ENCODE measurements at places on chromosomes 5 and 9.

- DNase-seq = no peak
Measured at GRCh38 chr5:170235876-170236864, 3.4 kb downstream of the C5orf58 start.

GRCh38 chr5:109035436-109035835, 287.7 kb downstream of the FER start:
- no peak for DNase-seq

DNA sequence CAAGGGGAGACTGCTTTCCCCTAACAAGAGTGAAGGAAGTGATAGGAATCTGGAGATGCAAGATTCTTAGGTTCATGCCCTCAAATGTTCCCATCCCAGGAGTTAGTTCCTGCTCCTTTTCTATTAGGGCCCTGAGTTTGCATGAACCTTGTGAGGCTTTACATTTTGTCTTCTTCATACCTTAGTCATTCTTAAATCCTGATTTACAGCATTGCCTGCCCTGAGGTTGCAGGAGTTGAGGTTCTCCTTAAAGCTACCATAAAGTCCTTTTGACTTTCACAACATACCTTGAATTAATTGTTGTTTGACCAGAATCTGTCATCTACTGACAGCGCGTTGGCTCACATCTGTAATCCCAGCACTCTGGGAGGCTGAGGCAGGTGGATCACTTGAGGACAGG, 151.5 kb upstream of the ABCA1 start:
- no peak for DNase-seq

- DNase-seq = no peak
Measured at GRCh38 chr5:170849374-170849773, 12.4 kb upstream of the RANBP17 start.

- DNase-seq = no peak
Measured at GRCh38 chr9:108911820-108912219, 22.1 kb downstream of the ELP1 start.

GRCh38 chr5:134545070-134545868, 19.8 kb downstream of the JADE2 start:
- no peak for DNase-seq

GRCh38 chr5:166561759-166562158, 1729.7 kb upstream of the WWC1 start:
- no peak for DNase-seq

- no peak for DNase-seq
Measured at GRCh38 chr5:69293882-69294281, 38.7 kb downstream of the CCDC125 start.

- no peak for DNase-seq
Measured at GRCh38 chr9:78903581-78903980, 606.7 kb downstream of the PSAT1 start.

GRCh38 chr5:35815089-35815936, 41.4 kb upstream of the IL7R start:
- no peak for DNase-seq

GRCh38 chr5:84384604-84385575, at the start of gene EDIL3:
TSS of gene EDIL3 (minus strand) at chr5:84384880. CDS start at chr5:84384374, 506 bp downstream.
- DNase-seq = no peak

DNA sequence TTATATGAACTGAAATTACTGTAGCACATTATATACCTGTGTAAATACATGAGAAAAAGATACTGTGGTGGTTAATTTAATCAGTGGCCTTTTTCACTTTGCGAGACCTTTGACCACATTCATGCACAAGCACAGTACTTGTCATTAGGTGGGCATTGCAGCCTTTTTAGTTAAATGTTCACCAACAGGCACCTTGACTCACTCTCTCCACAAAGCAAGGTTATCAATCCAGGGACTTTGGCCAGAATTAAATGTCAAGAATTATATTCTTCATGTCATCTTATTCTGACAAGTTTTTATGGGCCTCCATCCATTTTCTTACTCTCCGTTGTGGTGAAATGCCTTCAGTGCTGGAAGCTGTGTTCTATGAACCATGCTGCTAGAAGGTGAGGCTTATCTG, 72.2 kb downstream of the AOPEP start:
- no peak for DNase-seq

DNA sequence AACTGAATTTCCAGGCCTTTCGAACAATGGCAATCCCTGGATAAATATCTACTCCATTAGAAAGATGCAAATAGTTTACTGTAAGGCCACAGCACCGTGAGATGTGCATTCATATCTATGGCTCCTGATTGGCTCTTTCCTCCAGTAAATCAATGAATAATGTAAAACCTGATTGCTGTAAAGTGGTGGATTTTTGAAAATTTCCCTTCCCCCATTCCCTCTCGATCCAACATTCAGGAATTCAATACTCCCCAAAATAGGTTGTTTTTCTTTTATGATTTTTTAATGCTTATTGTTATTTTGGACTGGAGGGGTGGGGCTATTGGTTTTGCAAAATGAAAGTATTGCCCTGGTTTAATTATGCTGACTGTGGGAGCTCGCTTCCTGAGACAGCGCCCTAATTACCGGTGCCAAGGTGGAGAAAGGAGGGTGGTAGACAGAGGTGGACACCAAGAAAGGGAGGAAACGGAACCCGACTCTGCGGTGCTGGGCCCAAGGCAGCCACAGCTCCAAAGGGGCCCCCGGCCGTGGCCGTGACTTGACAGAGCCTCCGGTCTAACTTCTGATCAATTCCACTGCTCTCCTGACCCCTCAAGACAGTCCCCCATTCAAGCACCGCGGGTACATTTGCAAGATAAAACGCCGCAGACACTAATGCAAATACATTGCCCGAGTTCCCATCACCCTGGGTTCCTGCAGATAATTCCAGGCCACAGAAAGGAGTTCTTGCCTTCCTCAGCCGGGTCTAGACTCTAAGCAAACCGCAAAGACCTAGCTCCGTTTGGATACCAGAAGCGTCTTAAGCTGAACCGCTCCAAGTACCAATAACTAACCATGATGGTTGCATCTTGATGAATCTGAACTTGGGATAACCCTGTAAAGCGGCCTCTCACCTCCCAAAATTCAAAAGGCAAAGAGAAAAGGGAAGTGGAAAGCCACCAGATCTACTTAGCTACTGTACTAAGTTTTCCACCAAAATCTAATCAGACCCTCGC, 211.2 kb downstream of the MEF2C start:
- no peak for DNase-seq

- no peak for DNase-seq
Measured at GRCh38 chr9:131177898-131178297, 52.5 kb downstream of the NUP214 start.

GRCh38 chr5:98042961-98043360, 730.5 kb upstream of the RGMB start:
- DNase-seq = no peak

- no peak for DNase-seq
Measured at GRCh38 chr5:178529080-178529479, 61.1 kb downstream of the COL23A1 start.

- no peak for DNase-seq
Measured at GRCh38 chr5:4941957-4942830, 197.9 kb upstream of the ADAMTS16 start.

GRCh38 chr5:173880306-173880985, 7.7 kb upstream of the CPEB4 start:
- no peak for DNase-seq

GRCh38 chr9:99351647-99352046, 129.6 kb downstream of the SEC61B start:
- DNase-seq = no peak

DNA sequence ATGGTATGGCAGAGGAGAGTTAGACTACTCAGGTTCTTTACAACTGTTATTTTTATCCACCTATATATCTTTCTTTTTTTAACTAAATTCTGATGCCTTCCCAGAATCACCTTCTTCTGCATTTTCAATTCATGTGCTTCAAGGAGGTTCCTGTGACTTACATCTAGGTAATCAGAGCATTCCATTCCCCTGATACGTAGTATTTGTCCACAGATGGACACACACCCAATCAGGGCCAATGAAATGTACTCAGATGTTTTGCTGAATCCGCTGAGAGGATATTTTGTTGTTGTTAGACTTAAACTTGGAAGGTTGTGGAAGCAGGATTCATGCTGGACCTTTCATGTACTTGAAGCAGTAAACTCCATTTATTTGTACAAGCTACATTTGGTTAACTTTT, 159.4 kb upstream of the FER start:
- DNase-seq = no peak

GRCh38 chr5:78203815-78204214, 90.7 kb downstream of the AP3B1 start:
- no peak for DNase-seq

DNA sequence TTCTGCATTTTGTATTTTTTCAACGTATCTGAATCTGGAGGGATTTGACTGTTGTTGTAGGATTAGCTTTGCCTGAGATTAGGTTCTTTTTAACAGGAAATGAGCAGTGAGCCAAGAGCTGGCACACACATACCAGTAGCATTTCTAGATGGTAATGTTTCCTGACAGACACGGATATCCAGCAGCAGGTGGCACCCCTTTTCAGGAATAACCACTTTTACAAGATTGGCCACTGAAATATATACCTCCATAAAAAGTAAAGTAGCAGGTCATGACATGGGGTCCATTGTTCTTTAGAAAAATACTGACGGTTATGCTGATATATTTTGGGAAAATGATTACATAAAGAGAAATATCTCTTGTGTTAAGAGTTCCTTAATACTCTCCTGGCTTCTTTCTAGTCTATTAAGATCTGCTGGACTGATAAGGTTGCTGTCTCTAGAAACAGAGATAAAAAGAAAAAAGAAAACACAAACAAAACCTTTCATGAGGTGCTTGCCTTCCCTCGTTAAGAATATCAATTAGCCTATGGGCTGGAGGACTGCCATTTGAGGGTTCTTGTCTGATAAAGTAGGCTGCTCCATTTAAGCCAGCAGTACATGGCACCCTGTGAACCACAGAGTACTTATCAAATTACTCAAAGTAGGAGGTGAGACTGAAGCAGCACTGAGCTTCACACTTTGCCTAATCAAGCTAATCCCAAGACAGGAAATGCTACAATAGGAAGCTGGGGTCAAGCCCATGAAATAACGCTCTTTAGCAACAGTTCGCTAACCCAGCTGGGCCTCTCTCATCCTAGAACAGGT, 101.6 kb upstream of the PCA3 start:
- no peak for DNase-seq

DNA sequence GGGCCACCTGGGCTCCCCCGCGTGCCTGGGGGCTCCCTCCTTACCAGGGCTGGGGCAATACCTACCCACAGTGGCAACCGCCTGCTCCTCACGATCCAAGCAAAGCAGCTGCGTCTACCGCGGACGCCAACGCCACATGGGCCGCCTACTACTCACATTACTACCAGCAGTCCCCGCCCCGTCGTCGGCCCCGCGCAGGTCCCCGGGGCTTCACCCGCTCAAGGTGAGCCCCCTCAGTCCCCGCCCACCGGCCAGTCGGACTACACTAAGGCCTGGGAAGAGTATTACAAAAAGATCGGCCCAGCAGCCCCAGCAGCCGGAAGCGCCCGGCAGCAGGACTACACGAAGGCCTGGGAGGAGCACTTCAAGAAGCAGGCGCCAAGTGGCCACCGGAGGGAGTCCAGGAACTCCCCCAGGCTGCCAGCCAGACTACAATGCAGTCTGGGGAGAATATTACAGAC, 106.0 kb upstream of the MTAP start:
- no peak for DNase-seq

DNA sequence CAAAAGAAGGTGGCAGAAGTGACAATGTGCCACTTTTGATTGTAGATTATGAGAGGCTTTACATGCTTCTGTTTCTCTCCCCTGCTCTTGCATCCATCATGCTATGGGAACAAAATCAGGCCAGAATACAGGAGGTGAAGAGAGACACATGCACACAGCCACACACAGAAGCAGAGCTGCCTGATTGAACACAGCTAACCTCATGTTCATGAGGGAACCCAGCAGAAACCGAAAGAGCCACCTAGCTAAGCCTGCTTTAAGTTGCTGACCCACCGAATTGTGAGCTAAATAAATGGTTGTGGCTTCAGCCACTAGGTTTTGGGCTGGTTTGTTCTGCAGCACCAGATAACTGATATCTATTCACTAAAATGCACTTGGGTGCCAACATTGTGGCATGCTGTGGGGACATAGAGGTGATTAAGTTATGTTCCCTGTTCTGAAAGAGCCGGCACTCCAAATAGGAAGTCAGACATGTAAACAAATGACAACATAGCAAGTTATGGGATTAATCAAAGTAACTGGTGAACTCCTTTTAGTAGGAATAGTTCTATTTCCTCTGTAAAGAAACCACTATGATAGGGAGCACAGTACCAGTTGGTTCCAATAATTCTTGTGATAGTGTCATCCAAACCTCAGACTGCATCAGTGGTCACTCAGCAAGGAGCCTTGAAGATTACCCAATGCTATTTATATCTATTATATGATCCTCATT, 93.6 kb upstream of the TNC start:
- no peak for DNase-seq

DNA sequence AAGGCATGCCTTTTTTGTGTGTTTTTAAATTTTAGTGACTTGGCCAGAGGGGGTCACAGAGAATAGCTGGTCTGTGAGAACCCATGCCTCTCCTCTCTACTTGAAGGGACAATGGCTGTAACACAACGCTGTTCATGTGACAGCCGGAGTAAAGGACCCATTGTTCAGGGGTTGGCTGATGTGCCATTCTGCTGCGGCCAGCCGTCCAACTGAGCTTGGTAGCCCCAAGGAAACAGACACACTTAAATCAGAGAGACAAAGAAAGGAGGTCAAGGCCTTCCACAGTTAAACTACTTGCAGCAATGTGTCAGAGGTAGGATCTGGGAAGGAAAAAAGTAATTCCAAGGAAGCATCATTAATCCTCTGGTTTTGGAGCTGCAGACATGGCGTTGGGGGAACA, 8.1 kb downstream of the MEGF10 start:
- no peak for DNase-seq

- DNase-seq = no peak
Measured at GRCh38 chr5:115594128-115595047, 7.9 kb downstream of the TICAM2 start.

DNA sequence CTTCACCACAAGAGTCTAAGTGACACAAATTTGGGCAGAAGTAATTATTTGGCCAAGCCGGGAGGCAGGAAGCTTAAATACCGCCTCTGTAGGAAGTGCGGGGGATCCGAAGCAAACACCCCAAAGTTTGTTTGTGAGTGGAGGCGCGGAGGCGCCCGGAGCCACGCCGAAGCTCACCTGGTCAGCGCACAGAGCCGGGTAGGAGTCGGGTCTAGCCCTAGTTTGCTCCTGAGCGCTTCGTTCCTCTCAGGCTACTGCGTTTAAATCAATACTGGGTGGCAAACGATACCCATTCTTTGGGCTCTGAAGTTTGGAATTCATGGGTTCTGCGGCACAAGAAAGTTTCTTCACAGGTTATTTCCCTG, 855 bp downstream of the MCC start:
- DNase-seq = no peak

GRCh38 chr9:120619751-120620655, 40.0 kb upstream of the CDK5RAP2 start:
- DNase-seq = peak; percentile 25

DNA sequence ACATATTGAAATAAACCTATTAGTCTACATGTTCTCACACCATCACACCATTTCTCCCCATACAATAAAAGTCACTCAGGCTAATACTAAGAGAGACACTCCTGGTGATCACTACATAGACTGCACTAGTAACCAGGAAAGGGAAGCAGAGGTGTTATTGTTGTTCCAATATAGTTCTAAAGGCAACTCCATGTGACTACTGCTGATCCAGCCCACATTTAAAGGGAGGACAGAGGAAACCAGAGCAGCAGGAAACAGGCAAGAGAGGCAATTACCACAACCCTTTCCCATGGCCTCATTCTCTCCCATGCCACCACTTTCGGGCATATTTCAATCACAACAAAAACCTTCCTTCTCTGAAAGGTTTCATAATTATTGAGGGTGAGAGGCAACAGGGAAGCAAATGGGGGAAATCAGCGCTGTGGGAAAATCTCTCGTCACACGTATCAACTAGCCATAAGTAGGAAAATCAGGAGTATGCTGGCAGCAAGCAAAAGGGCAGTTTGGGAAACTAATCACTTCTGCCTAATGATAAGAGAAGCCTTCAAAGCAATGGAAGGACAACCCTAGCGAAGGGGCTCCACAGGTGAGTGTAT, 1.8 kb downstream of the UBAP2 start:
- DNase-seq = no peak
